ENCODE measurements at places on chromosomes 3 and 15.

DNA sequence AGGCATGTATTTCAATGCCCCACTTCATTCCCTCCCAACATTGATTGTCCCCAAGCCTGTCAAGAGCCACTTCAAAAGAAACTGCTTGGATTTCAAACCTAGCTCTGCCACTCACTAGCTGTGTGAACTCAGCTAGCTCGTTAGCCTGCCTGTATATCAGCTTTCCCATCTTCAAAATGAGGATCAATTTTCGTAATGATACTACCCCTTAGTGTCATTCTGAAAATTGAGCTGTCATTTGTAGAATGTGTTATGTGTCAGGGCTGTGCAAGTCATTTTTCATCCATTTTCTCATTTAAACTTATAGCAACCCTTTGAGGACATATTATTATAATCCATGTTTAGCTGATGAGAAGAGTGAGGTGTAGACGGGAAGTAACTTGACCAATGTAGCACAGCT is 88.6 kb downstream of the TRIM42 start:
- DNase-seq = no peak

- DNase-seq = no peak
These were observed 525.5 kb downstream of the ZIC1 start for GRCh38 chr3:147934451-147935180.

- DNase-seq = no peak
These were observed 168.4 kb downstream of the TUSC7 start for GRCh38 chr3:116877968-116878367.

DNA sequence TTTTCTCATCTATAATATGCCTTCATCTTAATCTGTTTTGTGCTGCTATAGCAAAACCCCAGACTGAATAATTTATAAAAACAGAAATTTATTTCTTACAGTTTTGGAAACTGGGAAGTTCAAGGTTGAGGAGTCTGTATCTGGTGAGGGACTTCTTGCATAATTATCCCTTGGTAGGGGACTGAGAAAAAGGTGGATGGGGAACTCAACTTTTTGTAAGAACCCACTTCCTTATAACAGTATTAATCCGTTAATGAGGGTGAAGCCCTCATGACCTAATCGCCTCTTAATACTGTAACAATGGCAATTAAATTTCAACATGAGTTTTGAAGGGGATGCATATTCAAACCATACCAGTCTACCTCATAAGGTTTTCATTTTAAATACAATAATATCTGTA is 17.4 kb upstream of the MYH15 start:
- DNase-seq = no peak

- no peak for DNase-seq
These were observed 1247.0 kb upstream of the EPHA6 start for GRCh38 chr3:95567346-95567745.

DNA sequence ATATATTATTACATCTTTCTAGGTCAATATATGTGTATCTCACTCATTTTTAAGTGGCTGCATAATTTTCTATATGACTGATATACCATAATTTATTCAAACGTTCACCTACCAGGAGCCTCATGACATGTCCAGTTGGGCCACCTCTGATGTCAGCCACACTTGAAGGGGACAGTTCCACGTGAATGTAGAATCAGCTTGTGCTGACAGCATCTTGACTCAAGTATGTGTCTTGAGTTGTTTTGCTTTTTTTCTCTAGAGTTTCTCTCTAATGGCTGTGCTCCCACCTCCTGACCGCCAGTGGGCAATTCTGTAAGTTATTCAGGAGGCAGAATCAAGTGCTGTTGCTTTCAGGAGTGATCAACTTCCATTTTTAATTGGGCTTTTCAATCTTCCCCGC is 237.9 kb downstream of the NFKBIZ start:
- no peak for DNase-seq

GRCh38 chr3:43771610-43772009 is 80.9 kb downstream of the ABHD5 start:
- no peak for DNase-seq

- no peak for DNase-seq
These were observed 452.1 kb upstream of the RASGRP1 start for GRCh38 chr15:39016706-39017105.

- no peak for DNase-seq
These were observed 235.7 kb downstream of the GREM1 start for GRCh38 chr15:32953533-32953910.

DNA sequence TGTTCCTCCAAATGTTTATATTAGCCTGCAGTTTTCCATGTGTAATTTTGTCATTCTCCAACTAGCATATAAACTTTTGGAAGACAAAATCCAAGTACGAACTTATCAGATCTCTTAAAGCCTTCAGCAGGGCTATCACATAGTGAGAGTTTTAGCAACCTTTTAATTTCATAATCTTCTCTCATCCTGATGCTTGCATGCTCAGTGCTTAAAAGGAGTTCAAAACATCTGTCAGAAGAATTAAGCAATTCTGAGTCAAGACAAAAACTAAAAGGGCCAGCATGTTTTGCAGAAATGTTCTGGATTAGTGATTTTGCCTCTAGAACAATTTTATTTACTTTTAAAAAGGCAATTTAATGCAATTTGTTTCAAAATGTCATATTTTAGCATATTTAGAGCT is 73.4 kb upstream of the SLC2A2 start:
- DNase-seq = no peak

GRCh38 chr15:79878078-79878705 is 18.6 kb downstream of the MTHFS start:
- DNase-seq = no peak

DNA sequence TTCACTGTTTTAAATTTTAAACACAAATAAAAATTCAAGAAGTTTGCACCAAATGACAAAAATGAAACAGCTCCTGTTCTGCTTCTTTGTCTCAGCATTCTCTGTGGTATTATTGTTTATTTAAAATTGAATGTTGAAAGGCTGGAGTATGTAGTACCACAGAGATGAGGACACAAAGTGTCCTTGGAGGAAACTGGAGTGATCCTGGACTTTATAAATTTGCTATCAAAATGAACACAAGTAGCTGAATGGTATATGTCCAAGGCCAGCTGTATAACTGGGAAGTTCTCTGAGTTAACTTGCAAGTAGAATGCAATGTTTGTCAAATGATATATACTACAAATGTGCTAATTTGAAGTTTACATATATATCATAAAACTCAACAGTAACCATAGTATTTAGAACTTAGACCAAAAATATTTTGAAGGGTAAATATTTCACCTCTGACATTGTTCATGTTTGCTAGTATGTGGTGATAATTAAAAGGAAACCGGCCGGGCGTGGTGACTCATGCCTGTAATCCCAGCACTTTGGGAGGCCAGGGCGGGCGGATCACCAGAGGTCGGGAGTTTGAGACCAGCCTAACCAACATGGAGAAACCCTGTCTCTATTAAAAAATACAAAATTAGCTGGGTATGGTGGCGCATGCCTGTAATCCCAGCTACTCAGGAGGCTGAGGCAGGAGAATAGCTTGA is 12.3 kb downstream of the BTLA start:
- no peak for DNase-seq

DNA sequence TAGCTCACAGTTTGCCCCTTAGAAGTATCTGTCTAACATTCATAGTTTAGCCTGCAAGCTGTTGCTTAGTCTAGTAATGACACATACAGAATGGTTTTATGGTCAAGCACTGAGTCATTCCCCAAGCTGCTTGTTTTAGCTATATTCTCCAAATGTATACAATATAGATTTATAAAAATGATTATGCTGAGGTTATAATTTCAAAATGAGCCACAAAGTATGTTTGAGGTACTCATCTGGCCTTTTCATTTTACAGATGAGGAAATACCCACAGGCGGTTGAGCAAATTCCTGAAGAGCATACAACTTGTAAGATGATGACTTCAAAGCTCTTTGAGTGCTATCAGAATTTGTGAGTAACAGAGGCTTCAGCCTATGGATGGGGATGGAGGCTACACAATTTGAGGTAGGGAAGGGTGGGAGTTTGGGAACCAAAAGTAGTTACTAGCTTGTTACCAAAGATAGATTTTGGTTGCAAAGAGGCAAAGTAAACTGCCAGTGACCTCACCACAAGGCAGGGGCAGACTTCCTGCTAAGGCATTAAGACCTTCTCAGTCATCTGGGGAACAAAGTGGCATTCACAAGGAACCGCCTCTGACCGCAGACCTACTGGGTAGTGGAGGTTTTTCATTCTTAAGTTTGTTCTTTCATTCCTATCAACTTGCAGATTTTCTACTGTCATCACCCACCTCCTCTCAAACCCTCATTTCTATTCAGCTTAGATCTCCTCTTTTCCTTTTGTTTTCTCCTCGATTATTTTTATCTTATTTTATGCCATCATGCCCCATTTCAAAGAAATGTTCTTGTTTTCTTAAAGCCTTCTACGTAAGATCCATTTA is 257.2 kb upstream of the NECTIN3 start:
- DNase-seq = no peak

DNA sequence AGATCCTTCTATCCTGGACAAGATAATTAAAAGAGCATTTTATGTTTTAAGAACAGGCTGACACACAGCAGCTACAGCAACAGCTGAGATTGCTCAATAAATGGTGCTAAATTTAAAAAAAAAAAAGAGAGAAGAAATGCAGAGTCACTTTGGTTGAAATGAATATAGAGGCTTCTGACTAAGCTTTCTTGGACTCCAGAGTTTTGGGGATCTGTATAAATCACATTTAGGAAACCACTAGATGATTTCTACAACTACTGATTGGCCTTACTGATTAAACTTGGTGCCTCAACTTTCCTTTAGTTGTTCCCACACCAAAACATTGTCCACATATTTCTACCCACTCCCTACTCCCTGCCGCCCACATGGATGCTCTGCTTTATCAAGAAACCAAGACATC is 132.9 kb upstream of the ZBTB20 start:
- no peak for DNase-seq

Measured in DMS79 (cell line).